Activated CD8-positive, alpha-beta memory T cell treated with anti-CD3 and anti-CD28 coated beads, Interleukin-2, amount 50 U/mL, for 48 hours (primary cell): ENCODE measurements at places on chromosomes 12 and 14.

DNA sequence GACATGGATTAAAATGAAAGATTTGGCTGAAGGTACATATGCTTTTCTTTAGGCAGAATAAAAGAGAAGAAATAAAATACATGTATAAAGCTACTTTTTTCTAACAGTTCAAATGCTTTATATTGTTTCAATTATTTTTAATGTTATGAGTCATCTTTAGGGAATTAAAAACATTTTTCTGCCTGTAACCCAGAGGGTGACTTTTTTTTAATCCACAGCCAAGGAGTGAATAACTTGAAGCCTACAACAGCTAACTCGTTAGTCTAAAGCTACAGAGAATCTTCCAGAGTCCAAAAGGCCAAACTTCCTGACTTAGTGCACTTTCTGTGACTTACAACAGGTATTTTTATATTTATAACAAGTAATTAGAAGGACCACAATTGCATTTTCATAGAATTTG is 151.6 kb downstream of the SEC23A start:
- DNase-seq = no peak

GRCh38 chr14:72553161-72553560 is 340.7 kb downstream of the DPF3 start:
- DNase-seq = no peak

DNA sequence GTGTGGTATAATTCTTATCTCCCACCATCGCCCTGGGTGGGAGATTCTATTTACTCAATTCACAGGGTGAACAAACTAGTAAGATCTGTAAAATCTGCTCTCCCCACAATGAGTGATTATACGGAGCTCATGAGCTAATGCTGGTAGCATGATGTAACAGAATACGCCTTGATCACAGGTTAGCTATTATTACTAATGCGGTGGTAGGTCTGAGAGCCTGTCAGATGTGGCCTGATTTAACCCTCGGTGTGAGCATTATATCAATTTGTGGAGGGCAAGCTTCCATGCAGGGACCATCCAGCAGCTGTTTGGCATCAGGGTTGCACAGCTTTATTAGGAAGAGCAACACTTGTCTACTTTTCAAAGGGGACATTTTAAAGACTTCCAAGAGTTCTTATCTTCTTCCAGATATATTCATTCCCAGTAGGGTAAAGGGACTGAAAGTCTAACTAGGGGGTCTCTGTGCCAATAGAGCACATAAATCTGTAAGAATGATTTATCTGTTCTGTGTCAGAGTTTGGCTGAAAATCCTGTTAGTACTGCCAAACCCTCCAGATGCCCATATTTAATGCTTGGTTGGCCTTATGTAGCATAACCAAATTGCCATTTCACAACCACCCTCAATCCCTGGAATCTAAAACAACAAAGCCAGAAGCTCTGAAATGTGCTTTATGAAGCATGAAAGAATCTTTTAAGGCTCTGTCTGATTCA is 18.7 kb downstream of the TSHR start:
- DNase-seq = no peak

- no peak for DNase-seq
These were observed 6.0 kb downstream of the VPS37B start for GRCh38 chr12:122889761-122890520.

DNA sequence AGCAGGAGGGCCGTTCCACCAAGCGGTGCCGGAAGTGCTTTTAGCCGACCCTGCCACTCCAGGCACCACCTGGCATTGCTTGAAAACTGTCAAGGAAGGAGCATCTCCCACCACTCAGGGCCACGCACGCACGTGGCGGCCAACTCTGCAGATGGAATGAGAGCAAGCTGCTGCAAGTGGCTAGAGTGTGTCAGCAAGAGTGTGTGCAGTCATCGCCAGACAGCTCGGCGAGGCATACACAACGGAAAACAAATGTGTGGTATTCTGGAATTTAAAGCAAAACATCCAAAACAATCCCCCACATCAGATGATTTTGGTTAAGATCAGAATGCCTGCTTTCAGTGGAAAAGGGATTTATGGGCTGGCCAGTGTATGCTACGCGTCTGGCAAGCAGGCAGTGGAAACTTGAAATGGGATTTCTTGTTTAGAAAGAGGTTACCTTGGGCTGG is 11.2 kb downstream of the CD9 start:
- DNase-seq = no peak
